ENCODE measurements at places on chromosomes 6 and 20.
A peak's percentile ranks its signal among the peaks of the same experiment; 100 is the strongest.

DNA sequence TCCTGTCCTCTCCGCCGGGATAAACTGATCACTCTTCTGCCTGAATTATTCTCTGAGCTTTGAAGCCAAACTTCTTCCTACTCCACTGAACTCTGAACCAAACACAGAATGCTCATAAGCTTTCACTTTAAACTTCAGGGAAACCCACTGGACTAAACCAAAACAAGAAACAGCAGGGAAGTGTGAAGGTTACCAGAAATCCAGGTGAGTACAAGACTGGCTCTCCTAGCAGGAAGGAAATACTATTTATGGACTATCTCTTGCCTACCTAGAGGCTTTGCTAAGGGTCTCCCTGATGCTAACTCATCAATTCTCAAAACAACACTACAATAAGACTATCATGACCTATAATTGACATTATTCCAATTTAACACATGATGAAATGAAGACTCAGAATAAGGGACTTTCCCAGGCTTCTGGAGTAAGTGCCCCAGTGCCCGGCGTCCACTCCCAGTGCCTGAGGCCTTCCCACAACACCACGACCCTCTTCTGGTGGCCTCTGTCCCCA, 145.0 kb downstream of the ZDHHC14 start:
- no peak for DNase-seq

- DNase-seq: no peak
Observed at GRCh38 chr6:49513153-49513989, 13.6 kb downstream of the GLYATL3 start.

DNA sequence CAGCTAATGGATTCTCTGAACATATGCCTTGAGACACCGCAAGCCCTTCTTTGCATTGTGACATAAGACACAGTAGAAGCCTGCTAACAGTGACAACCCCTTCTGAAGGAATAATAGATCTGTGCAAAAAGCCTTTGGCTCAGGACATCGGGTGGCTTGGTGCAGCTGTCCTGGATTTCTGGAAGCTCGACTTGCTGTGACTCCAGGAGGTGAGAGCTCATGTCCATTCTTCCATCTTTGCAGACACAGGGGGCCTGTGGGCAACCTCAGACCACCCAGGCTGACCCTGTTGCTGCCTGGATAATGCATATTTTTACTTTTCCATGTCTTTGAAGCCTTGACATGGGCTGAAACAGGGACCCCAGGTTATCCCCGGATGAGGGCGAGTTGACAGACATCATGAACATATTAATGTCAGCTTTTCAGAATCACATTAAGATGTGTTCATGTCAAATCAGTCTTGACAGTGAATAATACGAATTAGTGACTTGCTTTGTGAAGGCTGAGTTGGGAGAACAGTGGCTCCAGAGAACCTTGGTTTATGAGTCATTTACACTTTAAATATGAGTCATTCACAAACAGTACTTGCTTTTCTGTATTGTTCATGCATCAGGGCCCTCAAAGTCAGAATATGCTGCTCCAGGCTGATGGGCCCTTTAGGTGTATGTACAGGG, 66.8 kb upstream of the IYD start:
- no peak for DNase-seq

DNA sequence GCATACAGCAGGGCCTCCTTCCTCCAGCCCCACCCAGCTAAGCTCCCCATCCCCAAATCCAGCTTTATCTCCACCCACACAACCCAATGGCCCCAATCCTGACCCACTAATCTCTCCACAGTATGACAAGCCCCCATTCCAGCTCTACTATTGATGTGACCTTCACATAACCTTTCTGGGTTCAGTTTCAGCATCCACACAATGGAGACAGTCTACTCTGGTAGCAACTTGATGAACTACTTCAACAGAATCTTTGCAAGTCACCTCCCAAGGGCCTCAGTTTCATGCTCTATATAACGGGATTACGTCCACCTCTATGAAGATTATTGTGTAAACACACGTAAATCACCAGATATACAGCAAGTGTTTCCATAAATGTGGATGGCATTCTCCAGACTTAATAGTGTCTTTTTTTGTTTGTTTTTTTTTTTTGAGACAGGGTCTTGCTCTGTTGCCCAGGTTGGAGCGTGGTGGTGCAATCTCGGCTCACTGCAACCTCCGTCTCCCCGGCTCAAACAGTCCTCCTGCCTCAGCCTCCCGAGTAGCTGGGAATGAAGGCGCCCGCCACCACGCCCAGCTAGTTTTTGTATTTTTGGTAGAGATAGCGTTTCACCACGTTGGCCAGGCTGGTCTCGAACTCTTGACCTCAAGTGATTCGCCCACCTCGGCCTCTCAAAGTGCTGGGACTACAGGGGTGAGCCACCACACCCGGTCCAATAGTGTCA, 1.4 kb downstream of the AHCY start:
- no peak for DNase-seq

DNA sequence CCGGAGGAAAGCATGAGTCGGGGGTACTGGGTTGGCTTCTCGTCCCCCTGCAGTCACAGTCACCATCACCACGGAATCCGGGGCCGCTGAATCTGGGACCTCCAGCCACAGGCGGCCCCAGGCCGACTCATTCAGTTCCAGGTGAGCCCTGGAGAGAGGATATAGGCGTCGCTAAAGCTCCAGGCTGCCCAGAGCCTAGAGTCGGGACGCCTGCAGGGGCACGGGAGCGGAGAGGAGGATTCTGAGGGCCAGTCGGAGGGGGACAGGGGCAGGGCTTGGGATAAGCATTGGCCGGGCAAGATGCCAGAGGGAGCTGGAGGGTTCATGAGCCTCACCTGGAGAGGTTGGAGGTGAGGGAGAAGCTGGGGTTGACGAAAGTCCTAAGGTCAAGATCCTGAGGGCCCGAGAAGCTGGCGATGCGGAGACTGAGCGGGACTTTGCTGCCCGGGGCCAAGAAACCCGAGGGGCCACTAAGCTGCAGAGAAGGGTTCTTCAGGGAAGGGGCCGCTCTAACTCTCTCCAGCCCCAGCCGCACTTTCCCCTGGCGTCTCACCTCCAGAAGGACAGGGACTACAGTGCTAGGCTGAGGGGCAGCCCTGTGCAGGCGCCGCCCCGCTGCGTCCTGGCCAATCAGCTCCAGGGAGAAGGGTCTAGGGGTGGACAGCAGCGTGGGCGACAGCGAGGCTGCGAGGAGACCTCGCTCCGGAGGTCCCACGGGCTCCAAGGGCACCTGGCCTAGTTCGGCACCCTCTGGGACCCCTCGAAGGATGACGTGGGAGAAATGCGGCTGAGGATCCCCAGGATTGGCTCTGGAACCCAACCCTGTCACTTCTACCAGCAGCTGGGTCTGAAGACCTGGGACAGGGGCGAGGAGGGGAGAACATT, 3.7 kb downstream of the SAPCD1 start:
- no peak for DNase-seq

DNA sequence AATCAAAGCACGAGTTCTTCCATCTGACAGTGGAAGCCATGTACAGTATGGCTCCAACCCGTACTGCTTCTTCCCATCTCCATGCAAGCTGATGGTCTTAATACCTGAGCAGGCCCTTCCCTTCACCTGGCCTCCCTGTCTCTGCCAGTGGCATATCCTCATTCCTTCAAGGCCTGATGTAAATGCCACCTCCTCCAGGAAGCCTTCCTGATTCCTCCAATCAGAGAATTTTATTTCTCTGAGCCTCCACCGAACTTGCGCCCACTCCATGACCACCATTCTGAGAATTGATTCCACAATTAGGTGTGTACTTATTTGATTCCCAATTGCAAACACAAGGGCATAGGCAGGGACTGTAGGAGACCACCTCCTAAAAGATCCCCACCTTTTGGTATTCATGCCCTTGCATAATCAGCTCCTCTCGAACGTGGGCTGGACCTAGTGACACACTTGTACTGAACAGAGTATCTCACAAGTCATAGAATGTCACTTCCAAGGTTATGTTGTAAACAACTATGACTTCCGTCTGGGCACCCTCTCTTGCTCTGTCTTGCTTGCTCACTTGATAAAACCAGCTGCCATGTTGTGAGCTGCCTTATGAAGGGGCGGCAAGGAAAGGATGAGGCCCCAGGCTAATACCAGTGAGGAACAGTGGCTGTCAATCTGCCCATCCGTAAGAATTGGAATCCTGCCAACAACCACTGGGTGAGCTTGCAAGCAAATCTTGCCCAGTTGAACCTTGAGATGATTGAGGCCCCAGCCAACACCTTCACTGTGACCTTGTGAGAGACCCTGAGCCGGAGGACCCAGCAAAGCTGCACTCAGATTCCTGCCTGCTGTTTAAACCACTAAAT, 38.8 kb downstream of the CPNE5 start:
- no peak for DNase-seq

DNA sequence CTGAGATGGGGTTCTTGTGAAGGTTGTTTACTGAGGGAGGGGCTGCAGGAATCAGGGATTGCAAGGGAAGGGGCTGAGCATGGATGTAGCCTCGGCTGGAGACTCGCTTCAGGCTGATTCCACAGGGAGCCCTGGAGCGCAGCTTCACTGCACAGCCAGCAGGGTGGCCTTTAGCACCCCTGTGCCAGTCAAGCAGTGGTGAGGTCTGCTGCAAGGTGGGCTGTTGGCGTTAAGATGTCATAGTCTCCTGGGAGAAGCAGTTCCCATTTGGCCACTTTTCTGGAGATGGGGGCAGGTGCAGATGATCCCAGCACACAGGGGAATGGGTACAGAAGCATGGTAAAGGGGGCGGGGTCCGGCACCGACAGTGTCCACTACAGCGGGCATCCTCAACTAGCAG, 126.3 kb downstream of the TOX2 start:
- no peak for DNase-seq

DNA sequence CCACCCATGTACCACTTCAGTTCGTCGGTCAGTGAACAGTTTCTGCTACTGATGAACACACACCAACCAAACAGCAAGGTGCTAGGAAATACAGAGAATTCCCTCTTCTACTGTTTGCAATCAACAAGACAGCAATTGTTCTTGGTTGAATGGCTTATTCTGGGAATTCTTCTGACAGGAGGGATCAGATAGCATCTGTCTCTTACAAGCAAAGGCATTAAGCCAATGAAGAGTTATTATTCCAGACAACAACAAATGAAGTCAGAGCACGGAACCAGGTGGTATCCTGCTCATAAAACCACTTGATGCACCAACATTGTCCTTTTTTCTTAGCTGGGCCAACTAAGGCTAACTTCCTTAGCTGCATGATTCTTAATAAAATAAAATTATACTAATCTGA, 37.8 kb downstream of the PTPRK start:
- no peak for DNase-seq

DNA sequence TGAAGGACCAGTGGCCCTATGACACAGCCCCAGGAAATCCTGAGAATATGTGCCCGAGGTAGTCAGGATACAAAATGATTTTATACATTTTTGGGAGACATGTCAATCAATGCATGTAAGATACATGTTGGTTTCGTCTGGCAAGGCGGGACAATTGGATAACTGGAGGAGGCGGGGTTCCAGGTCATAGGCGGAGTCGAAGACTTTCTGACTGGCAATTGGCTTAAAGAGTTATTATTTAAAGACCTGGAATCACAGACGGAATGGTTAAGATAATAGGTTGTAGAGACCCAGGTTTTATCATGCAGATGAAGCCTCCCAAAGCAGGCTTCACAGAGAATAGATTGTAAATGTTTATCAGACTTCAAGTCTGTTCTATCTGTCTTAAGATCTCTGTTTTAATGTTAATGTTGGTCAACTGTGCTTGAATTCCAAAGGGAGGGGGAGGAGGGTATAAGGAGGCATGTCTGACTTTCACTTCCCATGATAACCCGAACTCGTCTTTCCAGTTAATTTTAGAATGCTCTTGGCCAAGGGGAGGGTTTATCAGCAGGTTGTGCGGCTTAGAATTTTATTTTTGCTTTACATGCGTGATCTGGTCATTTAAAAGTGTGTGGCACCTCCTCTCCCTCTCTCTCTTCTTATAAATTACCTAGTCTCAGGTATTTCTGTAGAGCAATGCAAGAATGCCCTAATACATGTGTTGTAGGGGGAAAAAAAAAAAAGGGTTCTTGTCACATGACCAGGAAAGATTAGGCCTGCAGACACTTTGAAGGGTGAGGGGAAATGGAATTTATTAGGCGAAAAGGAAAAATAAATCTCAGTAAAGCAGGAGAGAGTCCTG, 230.7 kb downstream of the NFATC2 start:
- no peak for DNase-seq

GRCh38 chr6:17120019-17120418, 18.2 kb downstream of the STMND1 start:
- DNase-seq: no peak

DNA sequence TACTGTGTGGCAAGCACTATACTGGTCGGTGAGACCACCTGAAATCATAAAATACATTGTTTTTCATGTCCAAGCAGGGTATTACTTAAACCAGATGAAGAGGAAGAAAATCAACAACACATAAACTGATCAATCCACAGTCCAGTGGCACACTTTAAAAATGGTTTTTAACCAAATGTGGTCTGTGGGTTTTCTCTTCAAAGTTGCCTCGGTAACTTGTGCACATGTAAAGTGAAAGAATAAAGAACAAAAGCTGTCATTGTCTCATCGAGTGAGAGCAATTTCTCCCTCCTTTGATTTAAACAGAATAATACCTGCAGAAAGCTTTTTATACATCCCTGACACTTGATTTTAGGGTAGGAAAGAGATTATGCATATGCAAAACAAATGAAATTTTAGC, 3.7 kb downstream of the FLRT3 start:
- no peak for DNase-seq

GRCh38 chr6:14748679-14749078, 497.2 kb upstream of the JARID2 start:
- no peak for DNase-seq

GRCh38 chr6:122472022-122472340, 374 bp upstream of the SERINC1 start:
- no peak for DNase-seq

GRCh38 chr6:137571854-137572253, 77.7 kb upstream of the OLIG3 start:
- peak; percentile 64 for DNase-seq

DNA sequence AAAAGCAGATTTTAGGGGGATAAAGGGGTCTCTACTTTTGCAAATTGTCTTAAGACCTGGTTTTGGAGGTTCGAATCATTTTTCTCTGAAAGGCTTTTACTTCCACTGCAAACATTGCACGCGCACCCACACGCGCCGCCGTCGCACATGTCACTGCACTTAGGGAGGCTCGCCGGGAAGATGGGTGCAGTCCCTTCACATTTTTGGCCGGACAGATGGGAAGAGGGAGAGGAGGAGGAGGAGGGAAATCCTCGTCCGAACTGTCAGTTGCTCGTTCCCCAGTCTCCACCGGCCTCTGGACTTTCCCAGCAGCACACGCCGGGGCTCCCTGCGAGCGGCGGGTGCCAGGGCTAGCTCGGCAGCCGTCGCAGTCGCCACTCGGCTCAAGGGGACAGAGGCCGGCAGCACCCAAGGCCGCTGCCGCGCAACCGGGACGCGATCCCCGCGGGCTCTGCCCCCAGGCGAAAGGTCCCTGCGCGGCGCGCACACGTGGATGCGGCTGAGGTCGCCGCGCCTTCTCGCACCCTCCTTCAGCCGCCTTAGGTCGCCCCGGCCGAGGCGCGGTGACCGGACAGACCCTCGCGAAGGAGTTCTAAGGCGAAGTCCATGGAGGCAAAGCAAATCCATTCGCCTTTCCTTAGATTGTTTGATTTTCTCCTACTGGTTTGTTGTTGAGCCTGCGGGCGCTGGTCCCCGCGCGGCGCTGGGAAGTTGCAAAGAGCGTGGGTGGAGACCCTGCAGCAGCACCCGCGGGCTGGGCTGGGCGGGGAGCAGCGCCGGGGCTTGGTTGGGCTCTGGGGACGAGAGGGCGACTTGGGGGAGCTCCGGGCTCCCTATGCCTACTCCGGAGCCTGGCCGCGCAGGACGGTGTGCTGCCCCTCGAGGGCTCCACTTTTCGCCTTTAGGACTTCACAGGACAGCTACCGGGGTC, 1.2 kb downstream of the MYB start:
- DNase-seq: peak; percentile 22

GRCh38 chr6:14816116-14816859, 429.6 kb upstream of the JARID2 start:
- DNase-seq: no peak

GRCh38 chr6:154865291-154865690, 129.8 kb upstream of the TIAM2 start:
- DNase-seq: no peak

Data from CD4-positive, alpha-beta T cell treated with Interleukin-1 beta for 1 hour (primary cell).